CD4-positive, alpha-beta T cell treated with Interleukin-6 at 100 ng/mL for 8 hours (primary cell): ENCODE measurements at places on chromosomes 5 and 9.

GRCh38 chr5:65076251-65076869 lies 307.6 kb downstream of the CWC27 start:
- DNase-seq, result peak; percentile 58

DNA sequence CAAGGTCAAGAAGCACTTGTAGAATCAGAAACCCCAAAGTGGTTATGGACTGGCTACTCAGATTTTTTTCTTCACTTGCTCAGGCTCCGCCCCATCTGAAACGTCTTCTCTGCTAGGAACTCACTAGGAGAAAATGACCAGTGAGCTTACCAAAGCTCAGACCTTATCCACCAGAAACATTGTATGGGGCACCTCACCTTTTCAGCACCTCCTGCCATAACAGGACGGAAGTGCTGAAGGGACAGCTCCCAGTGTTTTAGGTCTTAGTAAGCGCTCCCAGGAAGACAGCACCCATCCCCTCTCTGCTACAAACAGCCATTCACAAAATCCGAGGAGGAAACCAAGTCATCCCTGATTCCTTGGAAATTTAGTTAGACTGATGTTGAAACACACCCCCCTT lies 1.2 kb upstream of the GABRA1 start:
- no peak for DNase-seq

DNA sequence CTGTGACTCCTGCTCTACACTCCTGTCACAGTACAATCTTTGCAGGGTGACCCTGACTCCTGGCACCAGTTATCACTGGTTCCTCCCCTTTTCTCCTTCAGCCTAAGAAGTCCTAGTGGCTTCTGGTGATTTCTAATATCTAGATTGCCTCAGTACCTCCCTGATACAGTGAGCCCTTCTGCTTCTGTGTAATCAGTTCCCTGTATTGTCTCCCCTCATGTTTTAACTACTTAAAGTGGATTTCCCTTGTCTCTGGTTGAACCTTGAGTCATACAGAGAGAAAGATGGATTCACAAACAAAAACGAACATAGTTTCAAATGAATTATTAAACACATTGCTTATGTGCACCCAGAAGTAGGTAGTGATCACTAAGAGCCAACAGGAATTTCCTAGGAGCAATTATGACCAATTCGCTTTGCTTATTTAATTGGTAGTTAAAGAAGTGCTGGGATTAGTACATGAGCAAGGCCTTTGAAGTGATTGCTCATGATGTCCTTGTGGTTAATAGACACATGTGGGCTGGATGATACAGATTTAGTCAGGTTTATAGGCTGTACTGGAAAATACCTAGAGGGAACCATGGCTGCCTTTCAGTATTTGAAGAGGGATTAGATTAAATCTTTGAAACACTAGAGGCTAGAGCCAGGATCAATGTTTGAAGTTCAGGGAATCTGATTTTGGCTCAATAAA lies 145.8 kb upstream of the MEF2C start:
- no peak for DNase-seq

GRCh38 chr5:9653811-9654210 lies 23.7 kb upstream of the TAS2R1 start:
- no peak for DNase-seq

GRCh38 chr9:129697656-129698253 lies 32.3 kb downstream of the PRRX2 start:
- DNase-seq, result no peak

DNA sequence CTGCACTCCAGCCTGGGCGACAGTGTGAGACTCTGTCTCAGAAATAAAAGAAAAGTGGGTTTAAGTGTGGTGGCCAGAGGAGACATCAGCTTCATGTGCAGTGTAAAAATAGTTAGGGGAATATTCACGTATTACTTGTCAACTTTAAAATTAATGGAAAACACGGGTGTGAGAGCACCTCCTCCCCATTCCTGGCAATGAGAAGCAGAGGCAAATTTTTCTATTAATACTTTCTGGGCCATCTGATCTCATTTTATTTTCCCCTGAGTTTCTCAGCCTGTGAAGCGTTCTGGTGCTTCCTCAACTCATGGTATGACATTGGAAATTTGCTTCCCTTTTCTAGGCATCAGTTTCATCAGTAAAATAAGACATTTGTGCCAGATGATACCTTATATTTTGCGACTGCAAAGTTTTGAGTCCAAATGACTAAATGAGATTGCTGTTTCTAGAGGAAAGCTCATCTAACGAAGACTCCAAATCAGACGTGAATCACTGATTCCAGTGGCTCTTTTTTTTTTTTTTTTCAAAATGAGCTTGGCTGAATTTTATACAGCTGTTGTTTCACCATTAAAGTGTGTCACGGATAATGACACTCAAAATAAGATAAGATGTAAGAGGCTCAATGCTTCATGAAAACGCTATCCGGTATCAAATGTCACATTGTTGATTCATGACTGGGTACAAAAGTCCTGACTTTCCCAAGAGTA lies 104.6 kb downstream of the MSX2 start:
- no peak for DNase-seq

DNA sequence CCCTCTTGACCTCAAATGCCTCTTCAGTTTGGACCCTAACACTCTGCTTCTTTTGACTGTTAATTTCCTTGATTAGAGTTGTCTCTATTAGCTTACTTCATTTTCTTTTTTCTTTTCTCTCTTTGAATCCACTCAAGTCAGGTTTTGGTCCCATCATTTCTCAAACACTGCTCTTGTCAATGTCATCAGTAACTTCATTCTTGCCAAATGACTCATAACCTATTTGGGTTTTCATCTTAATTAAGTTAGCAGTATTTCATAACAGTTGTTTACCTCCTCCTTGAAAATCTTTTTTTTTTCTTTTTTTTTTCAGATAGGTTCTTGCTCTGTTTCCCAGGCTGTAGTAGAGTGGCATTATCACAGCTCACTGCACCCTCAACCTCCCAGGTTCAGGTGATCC lies 119.6 kb downstream of the PARP8 start:
- DNase-seq, result no peak
